ENCODE measurements at places on chromosomes 13 and 19.

GRCh38 chr19:32692727-32693061 lies 1.1 kb downstream of the NUDT19 start:
- DNase-seq: no peak

GRCh38 chr19:5117421-5117820 lies 148.5 kb downstream of the KDM4B start:
- DNase-seq: no peak

- peak; percentile 6 for DNase-seq
Measured at GRCh38 chr19:30378701-30379100, 6.5 kb downstream of the ZNF536 start.

DNA sequence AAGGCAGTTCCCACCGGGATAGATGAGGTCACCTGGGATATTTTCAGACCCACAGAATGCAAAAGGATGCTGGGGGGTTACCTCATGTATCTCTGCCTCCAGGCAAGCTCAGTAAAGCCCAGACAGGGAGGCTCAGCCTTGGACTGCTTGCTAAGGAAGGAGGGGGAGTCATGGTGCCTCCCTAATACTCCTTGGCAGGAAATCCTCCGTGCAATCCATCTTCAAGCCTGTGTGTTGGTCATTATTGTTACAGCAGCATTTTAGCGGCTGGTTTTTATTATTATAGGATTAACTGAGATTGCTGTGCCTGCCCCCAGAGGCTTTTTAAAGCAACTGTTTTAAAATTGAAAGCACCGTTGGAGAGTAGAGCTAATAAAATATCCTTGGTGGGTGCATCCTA lies 188.5 kb upstream of the UBL3 start:
- no peak for DNase-seq

- no peak for DNase-seq
Measured at GRCh38 chr13:53045189-53045588, 16.6 kb downstream of the OLFM4 start.

GRCh38 chr13:50370303-50370950 lies 355.2 kb downstream of the KCNRG start:
- no peak for DNase-seq

GRCh38 chr19:37691881-37692504 lies 27.6 kb downstream of the ZNF607 start:
- peak; percentile 97 for DNase-seq

DNA sequence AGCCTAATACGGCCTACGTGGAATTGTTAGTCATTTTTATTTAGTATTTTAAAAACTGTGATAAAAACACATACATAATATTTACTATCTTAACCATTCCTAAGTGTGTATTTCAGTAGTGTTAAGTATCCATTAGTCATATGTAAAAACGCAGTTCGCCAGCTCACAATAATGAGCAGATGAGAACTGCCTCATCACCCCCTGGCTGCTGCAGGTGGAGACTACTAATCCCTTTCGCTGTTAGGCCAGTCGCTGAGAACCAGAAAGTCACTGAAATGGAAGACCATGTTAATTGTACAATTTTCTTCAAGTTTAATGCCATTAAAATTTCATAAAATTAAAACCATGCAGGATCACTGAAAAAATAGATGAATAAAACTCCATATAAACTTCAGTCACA lies 1.6 kb downstream of the ESD start:
- DNase-seq: no peak

DNA sequence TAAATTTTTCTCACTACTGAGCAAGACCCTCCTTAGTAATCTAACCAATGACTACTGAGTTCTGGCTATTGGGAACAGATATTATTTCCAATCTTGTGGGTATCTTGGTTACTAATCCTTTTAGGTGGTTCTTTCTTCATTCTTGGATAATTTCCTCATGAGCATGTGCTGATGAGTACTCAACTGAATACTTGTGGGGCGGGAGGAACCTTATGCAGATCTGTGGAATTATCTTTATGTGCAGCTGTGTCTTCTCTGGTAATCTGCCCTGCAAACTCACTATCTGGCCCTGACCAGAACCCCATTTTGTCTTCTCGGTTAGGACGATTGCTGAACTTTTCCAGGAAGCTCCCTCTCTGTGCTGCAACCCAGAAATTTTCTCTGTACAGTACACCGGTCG lies 89.7 kb upstream of the TRPC4 start:
- no peak for DNase-seq

- no peak for DNase-seq
Measured at GRCh38 chr13:99357131-99357596, 50.0 kb upstream of the GPR183 start.

GRCh38 chr19:2765376-2765775 lies 17.7 kb downstream of the SGTA start:
- DNase-seq: no peak

DNA sequence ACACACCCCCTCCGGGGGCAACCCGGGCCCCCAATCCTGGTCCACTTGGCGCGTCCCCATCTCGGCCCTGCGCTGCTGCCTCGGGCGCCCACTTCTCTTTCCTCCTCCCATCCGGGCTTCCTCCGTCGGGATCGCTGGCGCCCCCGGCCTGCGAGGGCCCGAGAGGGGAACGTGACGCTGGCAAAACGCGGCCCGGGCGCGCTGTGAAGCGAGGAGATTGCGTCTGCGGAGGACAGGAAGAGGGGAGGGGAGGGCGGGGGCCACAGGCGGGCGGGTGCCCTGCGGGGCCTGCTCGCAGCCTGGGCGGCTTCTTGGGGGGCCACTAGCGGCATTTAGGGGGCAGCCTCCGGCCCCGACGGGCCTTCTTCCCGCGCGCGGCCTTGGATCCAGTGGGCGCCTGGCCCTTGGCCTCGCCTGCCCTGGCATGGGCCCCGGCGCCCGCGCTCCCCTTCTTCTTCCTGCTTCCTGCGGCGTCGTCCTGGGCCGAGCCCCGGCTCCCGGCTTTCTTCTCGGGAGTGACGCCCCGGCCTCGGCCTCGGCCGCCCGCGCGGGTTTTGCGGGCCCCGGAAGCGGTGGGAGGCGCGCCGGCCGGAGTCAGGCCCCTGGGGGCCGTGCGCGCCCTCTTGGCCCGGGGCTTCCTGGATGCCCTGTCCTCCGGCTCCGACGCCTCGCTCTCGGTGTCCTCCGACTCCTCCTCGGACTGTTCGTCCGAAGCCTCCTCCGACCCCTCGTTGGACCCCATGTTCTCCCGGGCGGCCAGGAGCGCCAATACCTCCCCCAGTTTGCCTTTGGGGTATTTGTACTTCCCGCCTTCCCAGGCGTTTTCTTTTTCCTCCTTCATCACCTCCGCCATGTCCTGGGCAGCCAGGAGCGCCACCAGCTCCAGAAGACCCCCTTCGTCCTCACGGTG lies 2.2 kb downstream of the PNMA8B start:
- no peak for DNase-seq

GRCh38 chr13:36431204-36432105 lies 840 bp upstream of the CCNA1 start:
- DNase-seq: peak; percentile 84

GRCh38 chr19:54196536-54196935 lies 4.1 kb upstream of the RPS9 start:
- DNase-seq: peak; percentile 22

- DNase-seq: peak; percentile 83
Measured at GRCh38 chr19:48110350-48110966, at the start of gene PLA2G4C. Gene PLA2G4C, minus strand, starts transcription at chr19:48110817. Its CDS starts 4,288 bp downstream, at chr19:48106529.

DNA sequence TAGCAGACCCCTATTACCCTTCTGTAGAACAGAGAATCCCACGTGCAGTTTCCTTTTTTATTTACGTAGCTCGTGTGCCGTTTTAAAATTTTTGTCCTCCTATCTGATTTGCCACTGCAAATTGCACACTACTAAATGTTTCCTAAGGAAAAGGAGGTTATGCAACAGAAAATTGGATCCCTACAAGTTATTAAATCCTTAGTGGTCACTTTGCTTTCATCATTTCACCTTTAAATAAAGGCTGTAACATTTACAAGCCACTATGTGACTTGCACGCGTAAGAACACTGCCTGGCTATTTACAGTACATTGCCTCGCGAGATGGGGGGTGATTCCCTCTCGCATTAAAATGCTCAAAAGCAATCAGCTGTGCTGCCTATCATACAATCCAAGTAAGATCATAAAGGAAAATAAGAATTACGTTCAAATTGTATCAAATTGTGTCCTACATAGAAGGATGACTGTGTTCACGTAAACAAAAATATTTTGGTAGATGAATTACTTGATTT lies 525.6 kb downstream of the SUCLA2 start:
- DNase-seq: no peak

DNA sequence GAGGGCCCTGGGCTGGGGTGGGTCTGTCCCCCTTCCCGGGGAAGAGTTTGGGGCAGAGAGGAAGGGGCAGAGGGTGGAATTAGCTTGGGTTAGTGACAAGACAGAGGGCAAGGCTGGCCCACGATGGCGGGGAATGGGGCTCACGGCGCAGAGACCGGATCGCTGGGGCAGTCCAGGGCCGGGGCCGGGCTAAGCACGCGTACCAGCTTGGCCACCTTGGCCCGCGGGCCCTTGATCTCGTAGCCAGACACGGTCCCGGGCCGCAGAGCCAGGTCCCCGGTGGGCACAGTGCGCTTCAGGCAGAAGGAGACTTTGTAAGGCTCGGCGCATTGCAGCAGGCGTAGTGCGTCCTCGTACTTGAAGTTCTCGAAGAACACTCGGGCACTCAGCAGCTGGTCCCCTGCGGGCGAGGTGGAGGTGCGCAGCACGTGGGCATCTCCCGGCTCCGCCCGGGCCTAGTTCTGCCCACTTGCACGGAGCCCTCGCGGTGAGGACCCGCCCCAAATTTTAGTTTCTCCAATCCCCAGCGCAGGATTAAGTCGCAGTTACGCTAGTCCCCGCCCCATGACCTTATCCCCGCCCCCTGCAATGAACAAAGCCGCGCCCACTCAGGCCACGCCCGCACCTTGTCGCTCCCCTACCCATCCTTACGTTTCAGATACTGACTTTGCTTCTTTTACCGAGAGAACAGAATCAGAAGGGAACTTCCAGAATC lies 8.6 kb upstream of the HIPK4 start:
- no peak for DNase-seq

- peak; percentile 46 for DNase-seq
Measured at GRCh38 chr19:55319785-55320184, 5.4 kb downstream of the TMEM150B start.

GRCh38 chr13:108917581-108917980 lies 288.2 kb downstream of the MYO16 start:
- DNase-seq: no peak

- no peak for DNase-seq
Measured at GRCh38 chr13:98824376-98825160, 72.1 kb upstream of the SLC15A1 start.

DNA sequence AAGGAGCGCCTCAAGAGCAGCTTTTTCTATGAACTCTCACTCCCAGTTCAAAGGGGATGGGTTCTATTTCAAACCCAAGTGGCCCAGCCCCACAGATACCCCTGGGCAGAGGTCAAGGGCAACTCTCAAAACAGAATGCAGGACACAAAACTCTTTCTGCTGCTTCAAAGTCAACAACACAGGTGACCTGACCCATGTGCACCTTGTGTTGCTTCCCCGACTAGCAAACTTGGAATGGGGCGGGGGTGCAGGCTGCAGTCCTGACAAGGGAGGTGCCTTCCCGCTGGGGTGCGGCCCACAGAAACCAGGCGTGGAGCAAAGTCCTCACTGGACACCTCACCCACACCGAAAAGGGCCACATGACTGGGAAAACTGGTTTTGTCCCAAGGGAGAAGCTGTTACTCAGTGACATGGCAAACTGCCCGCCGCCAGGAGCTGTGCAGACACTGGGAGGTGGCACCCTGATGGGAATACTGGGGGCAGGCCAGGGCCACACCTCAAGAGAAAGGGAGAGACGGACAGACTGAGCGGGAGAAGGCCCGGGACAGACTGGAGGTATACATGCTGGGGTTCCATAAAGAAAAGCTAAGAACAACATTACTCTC lies 17.4 kb downstream of the ZC3H4 start:
- no peak for DNase-seq

DNA sequence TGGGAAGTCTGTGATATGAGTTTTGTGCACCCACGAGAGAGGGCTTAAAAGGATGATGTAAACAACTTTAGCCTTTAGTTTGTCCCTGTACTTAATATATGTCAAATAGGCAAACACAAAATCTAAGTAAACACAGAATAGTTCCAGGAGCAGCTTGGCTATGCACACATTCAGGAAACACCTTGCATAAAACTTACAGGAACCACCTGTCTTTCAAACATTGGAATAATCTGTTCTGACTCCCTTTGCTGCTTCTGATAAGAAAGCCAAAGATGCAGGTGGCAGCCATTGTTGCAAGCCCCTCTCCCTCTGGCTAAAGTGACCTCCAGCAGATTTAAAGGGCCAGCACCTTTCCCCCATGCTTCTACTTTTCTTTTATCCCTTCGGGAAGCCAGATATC lies 4.7 kb downstream of the EEF1AKMT1 start:
- no peak for DNase-seq

GRCh38 chr13:85665286-85665685 lies 133.9 kb downstream of the SLITRK6 start:
- no peak for DNase-seq

GRCh38 chr13:44808185-44808584 lies 181.1 kb downstream of the NUFIP1 start:
- DNase-seq: no peak

- no peak for DNase-seq
Measured at GRCh38 chr13:94201022-94201421, 278.5 kb downstream of the DCT start.

- DNase-seq: no peak
Measured at GRCh38 chr13:112819816-112820215, 130.0 kb downstream of the ATP11A start.

GRCh38 chr13:105969761-105970160 lies 565.7 kb downstream of the EFNB2 start:
- no peak for DNase-seq

- DNase-seq: no peak
Measured at GRCh38 chr13:101346161-101346560, 70.1 kb downstream of the NALCN start.

DNA sequence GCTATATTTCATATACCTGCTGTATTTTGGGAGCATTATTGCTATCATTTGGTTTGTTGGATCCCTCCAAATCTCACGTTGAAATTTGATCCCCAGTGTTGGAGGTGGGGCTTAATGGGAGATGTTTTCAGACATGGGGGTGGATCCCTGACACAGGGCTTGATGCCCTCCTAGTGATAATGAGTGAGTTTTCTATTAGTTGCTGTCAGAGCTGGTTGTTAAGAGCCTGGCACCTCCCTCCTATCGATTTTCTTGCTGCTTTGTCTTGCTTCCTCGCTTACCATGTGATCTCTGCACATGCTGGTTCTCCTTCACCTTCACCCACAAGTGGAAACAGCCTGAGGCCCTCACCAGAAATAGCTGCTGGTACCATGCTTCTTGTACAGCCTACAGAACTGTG lies 259.9 kb upstream of the STARD13 start:
- DNase-seq: no peak

- no peak for DNase-seq
Measured at GRCh38 chr13:40969169-40969901, 49.8 kb downstream of the ELF1 start.

GRCh38 chr13:50941146-50941545 lies 31.6 kb downstream of the RNASEH2B start:
- DNase-seq: no peak

All from posterior cingulate gyrus (tissue), 11 donors.